Activated CD4-positive, alpha-beta T cell treated with anti-CD3 and anti-CD28 coated beads, Interleukin-2, amount 10 ng/mL, durations not matched to agents 7 days and 5 days (primary cell): ENCODE measurements at places on chromosomes 4 and X. TPM values are rescaled to one million over a fixed set of nuclear protein-coding genes. Genes with fewer than 3 reads are reported as not detected.
A peak's percentile ranks its signal among the peaks of the same experiment; 100 is the strongest.

- no peak for DNase-seq
Observed at GRCh38 chr4:25592736-25593135, 62.9 kb upstream of the SLC34A2 start.

DNA sequence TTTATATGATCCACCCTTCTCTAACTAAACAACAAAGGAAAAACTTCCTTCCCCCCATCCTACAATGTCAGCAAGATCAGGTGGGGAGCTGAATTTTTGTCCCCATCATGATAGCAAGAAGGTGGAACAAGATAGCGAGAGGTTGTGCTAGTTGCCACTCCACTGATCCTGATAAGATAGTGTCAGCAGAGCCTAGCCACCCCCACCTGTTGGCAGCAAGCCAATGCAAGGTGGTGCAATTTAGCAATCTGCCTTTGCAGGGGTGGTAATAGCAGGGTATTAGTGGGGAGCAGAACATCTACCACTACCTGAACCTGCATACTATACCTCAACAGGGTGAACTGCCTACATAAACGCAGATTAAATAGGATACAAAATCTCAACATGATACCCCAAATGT is 80.2 kb upstream of the MAMLD1 start:
- DNase-seq, result no peak

GRCh38 chrX:46408553-46409407 is 136.4 kb downstream of the ZNF674 start:
- peak; percentile 64 for DNase-seq

DNA sequence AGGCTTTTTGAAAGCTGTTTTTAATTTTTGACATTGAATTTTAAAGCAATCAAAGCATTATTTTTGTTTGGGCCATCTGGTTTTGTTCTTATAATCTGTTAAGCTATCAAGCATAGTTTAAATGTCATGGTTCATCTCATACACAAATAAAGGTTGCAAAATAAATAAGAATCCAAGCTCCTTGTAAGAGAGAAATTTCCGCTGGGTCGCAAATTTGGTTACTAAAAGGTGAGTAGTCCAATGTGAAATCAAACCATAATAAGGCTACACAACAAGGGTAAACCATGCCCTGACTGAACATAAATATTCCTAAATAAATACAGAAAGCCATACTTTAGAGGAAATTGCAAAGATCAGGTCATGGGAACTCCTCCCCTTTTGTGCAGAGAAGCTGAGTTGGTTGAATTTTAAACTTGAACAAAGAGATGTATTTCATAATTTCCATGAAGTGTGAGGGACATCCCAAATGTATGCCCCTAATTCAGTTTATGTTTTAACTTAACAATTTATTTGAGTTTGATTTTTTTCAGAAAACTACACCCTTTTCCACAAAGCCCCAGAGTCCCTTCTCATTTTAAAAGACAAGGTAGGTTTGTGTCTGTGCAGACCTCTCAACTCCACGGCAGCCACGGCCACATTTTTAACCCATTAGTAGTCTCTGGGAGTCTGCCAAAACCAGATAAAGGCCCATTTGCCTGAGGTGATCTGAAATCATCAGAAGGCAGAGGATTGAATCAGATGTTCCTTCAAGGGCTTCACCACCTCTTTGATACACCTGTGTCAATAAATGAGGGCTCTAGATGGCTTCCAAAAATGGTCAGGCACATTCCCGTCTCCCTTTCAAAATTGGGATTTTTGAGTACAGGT is 85.2 kb downstream of the PLAC1 start:
- DNase-seq, result no peak

- no peak for DNase-seq
Observed at GRCh38 chr4:62709618-62710252, 1509.6 kb downstream of the ADGRL3 start.

- no peak for DNase-seq
Observed at GRCh38 chrX:24005867-24006266, 21.1 kb downstream of the KLHL15 start.

DNA sequence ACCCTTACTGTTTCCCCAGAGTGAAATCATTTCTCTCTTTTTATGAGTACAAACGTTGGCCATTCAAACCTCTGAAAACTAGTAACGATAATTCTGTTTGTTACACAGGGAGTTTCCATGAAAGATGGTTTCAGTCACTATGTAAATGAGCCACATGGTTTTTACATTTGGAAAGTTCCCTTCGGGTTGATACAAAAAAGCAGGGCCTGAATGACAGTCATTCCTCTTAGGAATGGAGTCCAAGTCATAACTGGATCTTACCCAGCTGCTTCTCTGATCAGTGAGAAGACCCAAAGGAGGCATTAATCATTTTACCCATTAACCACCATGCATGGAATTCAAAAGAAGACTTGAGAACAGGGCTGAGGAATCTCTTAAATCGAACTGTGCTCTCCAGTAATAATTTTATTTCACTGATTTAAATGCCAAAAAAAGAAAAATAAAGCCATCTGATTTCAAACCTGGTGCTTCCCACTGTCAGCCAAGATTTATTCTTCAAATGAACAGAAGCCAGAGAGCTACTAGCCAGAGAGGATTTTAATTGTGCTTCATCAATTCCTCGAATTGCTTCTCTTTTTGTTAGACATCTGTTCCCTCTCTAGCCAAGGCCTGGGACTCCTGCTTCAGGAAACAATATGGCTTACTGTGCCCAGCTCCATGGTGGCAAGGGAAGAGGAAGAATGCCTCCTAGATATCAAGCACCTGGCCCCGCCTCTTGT is 3.2 kb downstream of the SOWAHB start:
- DNase-seq, result no peak

GRCh38 chr4:158777423-158778155 is 8.8 kb downstream of the FNIP2 start:
- no peak for DNase-seq

GRCh38 chr4:153506341-153507309 is 40.5 kb downstream of the TMEM131L start:
- no peak for DNase-seq

- DNase-seq, result no peak
Observed at GRCh38 chr4:58413849-58414248, 1303.7 kb upstream of the IGFBP7 start.

GRCh38 chr4:100268789-100269188 is 78.5 kb upstream of the DDIT4L start:
- no peak for DNase-seq

GRCh38 chrX:12011075-12011474 is 127.2 kb upstream of the FRMPD4 start:
- no peak for DNase-seq

- DNase-seq, result no peak
Observed at GRCh38 chr4:107603430-107603829, 116.6 kb downstream of the PAPSS1 start.

GRCh38 chr4:89056953-89057398 is at the start of gene FAM13A:
Gene FAM13A, minus strand, starts transcription at chr4:89057185. Its CDS starts 221 bp downstream, at chr4:89056964.
- no peak for DNase-seq

GRCh38 chr4:48791313-48791712 is 11.2 kb upstream of the FRYL start:
- no peak for DNase-seq

DNA sequence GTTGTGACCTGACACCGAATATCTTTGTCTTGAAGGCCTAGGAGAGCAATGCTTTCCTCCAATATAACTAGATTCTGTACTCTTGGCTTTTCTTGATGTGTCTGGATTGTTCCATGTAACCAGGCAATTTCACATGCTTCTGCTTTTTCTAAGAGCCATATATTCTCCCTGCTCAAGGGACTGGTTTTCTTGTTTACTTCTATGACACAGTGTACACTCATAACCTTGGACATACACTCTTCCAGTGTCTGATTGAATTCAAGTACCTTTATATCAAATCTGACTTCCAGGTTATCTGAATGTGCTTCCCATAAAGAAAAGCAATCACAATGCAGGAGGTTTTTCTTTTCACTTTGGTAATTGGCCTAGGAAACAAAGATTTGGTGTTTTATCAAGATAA is 17.4 kb upstream of the EIF4E start:
- no peak for DNase-seq

- no peak for DNase-seq
Observed at GRCh38 chr4:100581337-100581736, 63.5 kb upstream of the EMCN start.

- no peak for DNase-seq
Observed at GRCh38 chr4:188623314-188623854, 484.1 kb downstream of the TRIML1 start.

DNA sequence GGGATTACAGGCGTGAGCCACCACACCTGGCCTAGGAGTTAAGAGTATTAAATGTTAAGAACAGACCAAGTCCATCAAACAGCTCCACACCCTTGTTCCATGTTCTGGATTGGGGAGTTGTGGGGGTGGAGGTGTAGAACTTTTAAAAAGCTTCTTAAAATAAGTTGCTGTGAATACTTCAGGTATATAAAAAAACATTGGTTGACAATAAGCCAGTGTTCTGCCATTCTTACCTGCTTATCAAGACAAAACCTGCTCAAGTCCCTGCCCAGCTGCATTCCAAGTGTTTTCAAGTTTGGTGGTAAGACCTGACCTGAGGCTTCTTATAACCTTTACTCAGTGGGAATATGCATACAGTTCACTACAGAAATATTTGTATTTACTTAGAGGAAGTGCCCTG is 6.4 kb downstream of the RBM3 start:
- no peak for DNase-seq

DNA sequence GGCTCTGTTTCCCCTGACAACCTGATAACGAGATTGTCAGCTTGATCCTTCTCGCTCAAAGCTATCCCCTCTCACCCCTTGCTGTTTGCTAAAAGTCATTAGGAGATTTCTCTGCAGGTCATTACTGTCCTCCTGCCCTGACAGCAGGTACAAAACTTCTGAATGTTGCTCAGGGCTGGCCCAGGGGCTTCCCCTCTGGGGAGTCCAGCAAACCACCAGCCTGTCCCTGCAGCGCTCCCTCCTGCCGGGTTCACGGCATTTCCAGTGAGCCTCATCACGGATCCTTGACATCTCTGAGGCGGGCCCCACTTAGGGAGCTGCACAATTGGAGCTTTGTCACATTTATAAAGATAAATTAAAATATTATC is 5.2 kb upstream of the SORCS2 start:
- DNase-seq, result no peak

GRCh38 chrX:95875661-95876060 is 809.0 kb upstream of the DIAPH2 start:
- DNase-seq, result no peak

DNA sequence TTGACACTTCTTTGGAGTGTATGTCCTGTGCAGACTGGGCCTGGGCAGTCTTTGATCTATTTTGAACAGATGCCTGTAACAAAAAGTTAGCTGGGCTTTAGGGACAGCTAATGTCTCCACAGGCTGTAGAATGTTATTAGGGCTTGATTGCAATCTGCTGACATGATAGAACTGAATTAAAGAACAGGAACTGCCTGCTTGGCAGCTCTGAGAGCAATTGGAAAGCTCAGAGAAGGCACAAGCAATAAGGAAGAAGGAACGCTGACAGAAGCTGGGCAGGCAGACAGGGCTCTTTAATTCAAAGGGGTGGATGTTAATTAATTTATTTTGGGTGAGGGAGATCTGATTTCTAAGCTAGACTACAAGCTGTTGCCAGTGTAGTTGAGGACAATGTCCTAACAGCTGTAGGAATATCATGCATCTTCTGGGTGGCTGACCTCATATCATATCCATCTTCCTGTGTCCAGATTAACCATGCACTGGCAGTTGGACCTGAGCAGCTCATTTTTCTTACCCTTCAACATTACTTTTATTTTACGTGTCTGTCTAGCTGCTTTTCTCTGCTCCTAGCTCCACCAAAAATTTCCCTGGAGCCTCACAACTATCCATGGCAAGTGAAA is 20.7 kb upstream of the GRXCR1 start:
- DNase-seq, result no peak

DNA sequence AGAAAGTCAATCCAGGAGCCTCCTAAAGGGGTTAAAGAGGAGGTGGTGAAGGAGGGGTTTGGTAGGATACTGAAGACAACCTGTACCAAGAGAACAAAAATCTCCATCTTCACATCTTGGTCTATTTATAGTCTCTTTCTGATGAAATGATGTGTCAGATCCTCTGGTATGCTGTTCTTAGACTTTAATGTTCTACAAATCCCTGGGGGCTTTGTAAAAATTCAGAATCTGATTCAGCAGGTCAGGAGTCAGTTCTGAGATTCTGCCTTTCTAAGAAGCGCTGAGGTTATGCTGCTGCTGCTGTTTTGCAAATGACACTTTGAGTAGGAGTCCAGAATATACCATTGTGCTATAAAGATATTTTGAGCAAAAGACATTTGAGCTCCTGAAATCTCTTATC is 172.9 kb upstream of the GLRA2 start:
- no peak for DNase-seq

DNA sequence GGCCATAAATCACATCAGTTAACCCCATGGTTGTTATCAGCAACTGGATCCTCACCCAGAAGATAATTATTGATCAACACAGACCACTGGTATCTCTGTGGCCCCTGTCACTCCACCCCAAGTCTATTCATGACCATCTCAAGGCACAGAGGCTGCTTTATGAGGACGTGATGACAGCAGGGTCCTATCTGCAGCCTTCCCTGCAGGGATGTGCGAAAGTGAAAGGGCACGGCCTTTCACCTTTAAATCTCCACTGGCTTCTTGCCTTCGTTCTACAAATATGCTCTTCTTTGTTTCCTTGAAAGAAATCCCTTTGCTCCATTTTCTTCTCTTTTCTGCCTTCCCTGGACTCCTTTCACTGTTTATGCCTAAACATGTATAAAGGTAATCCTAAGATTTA is 170.6 kb upstream of the EDNRA start:
- DNase-seq, result no peak

Gene MAGEA10
- total RNA-seq, result not detected

Gene BEX2
- total RNA-seq, result 5.0 TPM

Gene CLGN
- 0.21 TPM for total RNA-seq

Gene VGLL1
- not detected for total RNA-seq

Gene SORCS2
- not detected for total RNA-seq

Gene SLC49A3
- total RNA-seq, result not detected

Gene GAGE2A
- not detected for total RNA-seq

Gene RHOH
- 134 TPM for total RNA-seq

Gene ENPEP
- total RNA-seq, result 0.02 TPM

Gene VEGFD
- total RNA-seq, result not detected

Gene HMGB3
- total RNA-seq, result 48.3 TPM

Gene PABPC5
- total RNA-seq, result not detected

Gene IL2RG
- total RNA-seq, result 523 TPM
